Germinal center (tissue), 1 donor: ENCODE measurements at places on chromosomes 1 and 21.

DNA sequence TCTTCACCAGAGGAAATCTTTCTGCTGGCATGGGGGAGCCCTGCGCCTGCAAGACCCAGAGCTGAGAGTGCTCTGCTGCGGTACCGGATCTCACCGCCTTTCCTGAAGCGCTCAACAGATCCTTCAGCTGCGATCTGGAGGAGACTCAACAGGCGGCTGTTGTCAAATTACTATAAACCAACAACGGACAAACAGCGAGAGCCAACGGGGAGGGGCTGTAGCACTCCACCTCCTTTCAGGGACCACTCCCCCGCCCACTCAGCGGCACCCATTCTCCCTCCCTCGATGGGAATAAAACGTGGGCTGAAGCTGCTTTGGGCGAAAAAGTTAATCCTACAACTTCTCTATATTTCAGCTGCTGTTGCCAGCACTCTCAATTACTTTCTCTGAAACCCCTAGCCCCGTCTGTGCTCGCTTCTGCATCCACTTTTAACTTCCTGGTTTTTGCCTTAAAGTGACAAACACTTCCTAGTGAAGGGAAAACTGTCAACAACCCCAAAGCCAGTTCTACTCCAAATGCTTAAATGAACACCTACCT, at the start of gene FMO5:
FMO5 (minus strand) TSS at position 147 of the 538 bp plus-strand sequence. CDS start 310 bp downstream, outside the sequence.
- peak; percentile 61 for DNase-seq

- DNase-seq = no peak
These were observed 70.4 kb upstream of the UBE2U start for GRCh38 chr1:64133036-64133435.

DNA sequence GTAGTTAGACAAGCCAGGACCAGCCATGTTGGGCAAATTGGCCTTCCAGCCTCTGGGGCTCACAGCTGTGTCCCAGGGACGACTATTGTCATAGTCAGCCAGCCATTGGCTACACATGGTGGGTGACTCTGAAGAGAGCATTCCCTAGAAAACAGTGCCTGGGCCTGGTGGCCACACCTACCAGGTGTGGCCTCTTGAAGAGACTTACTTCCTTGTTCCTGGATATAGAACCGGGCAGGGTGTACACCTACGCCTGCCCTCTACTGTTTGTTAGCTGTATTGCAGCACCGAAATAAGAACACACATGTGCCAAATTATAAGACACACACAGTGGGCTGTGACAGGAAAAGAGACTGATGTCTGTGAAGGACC, 134.6 kb upstream of the ARHGEF16 start:
- peak; percentile 79 for DNase-seq

DNA sequence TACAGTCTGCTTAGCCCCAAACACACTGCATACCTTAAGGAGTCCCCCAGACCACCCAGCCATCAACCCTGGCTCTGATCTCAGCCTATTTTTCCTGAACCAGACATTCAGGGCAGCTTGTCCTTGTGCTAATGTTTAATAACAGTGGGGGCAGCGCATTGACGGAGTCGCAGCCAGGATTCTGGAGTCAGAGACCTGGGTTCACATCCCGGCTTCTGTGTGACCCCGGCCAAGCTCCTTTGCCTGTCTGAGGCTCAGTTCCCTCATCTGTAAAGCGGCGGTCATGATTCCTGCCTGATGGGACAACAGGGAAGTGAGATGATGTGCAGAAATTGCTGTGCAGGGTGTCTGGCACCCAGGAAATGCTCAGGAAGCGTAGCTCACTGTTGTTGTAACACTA, 63.1 kb downstream of the MATN1 start:
- DNase-seq = no peak

DNA sequence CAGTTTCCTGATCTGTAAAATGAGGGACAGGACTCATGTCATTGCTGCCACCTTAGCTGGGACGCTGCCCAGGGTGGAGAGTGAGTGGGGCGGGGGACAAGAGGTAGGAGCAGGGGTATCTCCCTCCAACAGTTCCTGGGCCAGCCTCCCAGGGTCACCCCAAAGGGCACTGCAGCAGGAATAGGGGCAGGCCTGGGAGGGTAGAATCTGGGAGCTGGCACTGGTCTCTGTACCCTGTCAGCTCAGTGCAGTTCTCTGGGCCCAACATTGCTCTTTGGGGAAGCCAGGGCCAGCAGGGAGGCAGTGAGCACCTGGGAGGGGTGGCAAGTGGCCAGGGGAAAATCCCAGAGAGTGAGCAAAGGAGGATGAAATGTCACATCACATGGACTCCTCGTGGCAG, 55.8 kb downstream of the ELK4 start:
- DNase-seq = no peak

- DNase-seq = no peak
These were observed 2121.3 kb downstream of the NCAM2 start for GRCh38 chr21:23119491-23119890.

GRCh38 chr1:7932524-7933138, 8.0 kb downstream of the TNFRSF9 start:
- DNase-seq = no peak

DNA sequence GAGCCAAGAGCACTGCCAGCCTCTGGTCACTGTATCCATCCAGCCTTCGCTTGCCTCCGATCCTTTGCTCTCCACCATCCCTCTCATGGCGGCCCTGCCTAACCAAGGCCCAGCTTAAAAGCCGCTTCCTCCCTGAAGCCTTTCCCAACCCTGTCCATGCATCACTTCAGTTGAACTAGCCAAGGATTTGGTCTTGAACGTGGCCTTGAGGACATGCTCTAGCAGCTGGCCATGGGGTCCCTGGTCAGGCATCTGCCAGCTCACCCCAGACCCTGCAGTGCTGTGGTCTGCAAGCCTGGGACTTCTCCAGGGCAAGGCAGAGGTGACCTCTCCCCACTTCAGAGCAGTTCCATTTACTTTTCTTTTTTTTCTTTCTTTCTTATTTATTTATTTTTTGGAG, 5.1 kb upstream of the SYTL1 start:
- DNase-seq = no peak

DNA sequence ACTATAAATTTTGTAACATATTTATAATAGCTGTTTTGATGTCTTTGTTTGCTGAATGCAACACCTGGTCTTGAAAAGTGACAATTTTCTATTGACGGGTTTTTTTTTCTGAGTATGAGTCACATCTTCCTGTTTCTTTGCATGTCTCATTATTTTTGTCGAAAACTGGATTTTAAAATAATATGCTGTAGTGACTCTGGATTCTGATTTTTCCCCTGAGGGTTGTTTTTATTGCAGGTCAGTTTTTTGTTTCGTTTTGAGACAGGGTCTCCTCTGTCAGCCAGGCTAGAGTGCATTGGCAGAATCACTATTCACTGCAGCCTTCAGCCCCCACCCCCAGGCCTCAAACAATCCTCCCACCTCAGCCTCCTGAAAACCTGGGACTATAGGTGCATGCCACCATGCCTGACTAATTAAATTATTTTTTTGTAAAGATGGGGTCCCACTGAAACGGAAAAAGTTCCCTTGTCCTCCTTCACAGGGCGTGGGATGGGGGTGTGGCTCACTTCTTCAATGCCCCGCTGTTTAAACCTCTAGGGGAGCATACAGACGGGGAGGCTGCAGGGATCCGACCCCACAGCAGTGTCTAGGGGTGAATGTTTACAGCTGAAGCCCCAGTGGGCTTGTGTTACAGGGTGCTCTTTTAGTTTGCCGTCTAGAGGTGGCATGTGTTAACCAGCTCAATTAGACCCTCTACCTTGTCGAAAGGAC, 11.3 kb upstream of the PPIE start:
- DNase-seq = peak; percentile 6

DNA sequence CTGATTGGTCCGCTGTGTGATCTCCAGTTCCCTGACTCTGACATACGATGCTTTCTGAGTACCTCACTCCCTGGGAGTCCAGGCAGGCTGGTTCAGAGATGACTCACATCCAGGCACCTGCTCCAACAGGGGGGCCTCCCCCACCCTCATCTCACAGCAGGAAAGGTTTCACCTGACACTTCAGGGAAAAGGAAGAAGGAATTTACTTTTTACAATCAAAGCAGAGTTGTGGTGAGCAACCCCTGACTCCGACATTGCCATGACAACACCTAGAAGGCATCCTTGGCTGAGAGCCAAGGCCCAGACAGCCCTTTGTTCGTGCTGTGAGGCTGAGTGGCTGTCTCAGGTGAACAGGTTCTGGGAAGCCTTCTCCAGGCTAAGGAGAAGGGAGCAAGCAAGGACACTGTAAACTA, 164.6 kb upstream of the GJB5 start:
- no peak for DNase-seq

GRCh38 chr1:246722720-246723119, 1.5 kb upstream of the SCCPDH start:
- DNase-seq = no peak

DNA sequence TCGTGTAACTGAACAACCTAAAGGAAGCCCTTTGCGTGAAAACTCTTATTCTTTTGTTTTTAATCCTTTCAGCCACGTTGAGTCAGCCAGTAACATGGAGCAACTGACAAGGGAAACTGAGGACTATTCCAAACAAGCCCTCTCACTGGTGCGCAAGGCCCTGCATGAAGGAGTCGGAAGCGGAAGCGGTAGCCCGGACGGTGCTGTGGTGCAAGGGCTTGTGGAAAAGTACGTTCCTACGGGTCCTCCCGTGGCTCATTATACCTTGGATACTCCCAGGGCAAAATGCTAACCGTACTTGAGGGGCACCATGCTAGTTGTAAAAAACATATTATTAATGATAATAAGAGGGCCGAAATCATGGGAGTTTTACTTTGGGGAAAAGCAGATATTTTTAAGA, 49.4 kb downstream of the LAMC2 start:
- DNase-seq = no peak

- DNase-seq = peak; percentile 70
These were observed 669 bp downstream of the XPR1 start for GRCh38 chr1:180632326-180633056.

GRCh38 chr1:5430136-5430535, 562.1 kb downstream of the NPHP4 start:
- DNase-seq = no peak

GRCh38 chr1:59685101-59685500, 129.6 kb upstream of the HOOK1 start:
- no peak for DNase-seq

DNA sequence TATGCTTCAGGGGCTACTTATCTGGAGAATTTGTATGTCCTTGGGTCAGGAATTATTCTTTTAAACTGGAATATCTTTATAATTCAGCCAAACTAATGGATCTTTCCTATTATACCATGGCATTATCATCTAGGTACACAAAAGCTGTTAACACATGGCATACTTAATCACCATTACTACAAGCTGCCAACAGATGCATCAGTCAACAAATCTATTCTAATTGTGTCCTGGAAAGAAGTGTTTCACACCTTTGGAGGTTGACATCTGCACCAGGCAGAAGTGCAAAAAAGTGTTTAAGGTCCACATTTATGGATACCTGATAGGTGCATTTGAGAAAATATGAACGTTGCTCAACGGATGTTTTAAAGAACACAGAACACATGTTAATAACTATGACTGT, 470.2 kb upstream of the ADGRL2 start:
- no peak for DNase-seq

DNA sequence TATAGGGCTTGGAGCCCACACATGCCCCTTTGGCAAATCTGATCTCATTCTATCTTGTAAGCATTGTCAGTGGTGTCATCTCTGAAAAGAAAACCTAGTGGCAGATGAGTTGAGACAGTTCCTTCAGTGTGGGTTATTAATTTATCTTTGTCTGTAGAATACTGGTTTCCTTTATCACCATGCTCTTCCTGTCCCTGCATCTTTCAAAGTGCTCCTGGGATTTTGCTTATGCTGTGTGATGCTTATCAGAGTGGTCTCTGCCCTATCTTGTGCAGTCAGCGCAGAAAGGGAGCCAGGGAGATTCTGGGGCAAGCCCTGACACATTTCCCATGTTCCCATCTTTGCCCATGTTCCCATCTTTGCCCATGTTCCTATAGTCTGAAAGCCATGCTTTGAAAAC, 402.9 kb downstream of the RWDD3 start:
- DNase-seq = no peak

- peak; percentile 58 for DNase-seq
These were observed 271.4 kb downstream of the FOXD2 start for GRCh38 chr1:47709019-47709871.

GRCh38 chr1:156623946-156624813, 5.0 kb downstream of the HAPLN2 start:
- no peak for DNase-seq

DNA sequence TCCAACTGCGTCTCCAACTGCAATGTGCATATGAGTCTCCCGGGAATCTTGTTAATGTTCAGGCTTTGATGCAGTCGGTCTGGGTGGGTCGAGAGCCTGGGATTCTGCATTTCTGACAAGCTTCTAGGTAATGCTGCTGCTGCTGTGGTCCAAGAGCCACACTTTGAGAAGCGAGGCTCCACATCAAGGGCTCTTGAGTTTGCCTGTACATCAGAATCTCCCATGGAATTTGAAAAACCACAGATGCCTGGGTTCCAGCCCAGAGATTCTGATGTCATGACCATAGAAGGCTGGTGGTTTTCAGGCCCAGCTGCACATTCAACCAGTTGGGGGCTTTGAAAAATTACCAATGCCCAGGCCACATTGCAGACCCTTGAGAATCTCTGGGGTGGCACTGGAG, 93.9 kb upstream of the TARDBP start:
- no peak for DNase-seq

DNA sequence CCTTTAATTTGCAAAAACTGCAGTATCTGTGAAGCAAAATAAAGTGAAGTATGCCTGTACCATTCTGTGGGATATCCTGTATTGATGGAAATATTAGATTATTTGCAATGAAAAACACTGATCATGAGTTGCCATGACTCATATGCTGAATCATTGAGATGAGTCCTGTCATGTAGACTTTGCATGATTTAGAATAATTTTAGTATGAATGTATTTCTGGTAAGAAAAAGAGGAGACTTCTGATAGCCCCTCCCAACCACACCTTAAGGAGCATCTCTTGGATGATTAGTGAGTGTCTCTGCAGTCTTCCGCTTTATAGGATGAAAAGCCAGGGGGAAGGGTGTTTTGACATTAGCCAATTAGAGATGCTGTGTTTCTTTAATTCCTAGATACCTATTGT, 55.2 kb upstream of the PTGS2 start:
- DNase-seq = no peak

DNA sequence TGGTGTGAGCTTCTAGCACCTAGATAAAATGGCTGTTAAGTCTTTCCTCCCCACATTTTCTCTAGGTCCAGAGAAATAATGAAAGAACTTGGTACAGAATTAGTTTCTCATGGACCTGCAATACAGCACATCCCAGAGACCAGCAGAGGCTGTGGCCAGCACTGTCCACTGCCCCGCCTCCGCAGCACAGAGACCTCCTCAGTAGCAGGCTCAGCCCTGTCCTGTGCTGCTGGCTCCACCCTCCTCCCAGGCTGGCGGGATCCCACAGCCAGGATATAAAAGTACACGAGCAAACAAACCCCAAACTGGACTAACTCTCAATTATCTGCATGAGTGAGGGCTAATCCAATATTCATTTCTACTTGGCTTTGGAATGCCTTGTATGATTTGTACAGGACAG, 401.5 kb downstream of the RPS6KC1 start:
- no peak for DNase-seq

- no peak for DNase-seq
These were observed 304.6 kb upstream of the DEPDC1 start for GRCh38 chr1:68801440-68801839.

DNA sequence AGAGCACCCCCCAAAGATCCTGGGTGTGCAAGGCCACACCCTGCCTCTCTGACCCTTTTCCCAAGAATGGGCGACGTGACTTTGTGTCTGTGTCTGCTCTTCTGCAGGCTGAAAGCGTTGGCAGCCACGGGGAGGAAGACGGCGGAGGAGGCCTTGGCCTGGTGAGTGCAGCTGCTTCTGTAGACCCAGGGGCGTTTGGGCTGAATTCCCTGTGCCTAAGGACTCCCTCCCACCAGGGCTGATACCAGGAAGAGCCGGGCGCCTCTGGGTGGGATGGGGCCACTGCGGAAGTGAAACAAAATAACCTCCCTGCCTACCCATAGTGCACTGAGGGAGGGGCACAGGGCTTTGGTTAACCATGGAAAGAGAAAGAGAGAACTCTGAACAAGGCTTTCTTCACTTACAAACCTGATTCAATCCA, 2.5 kb downstream of the UBASH3A start:
- no peak for DNase-seq
